ENCODE measurements at places on chromosomes 12 and 14.

- no peak for DNase-seq
These were observed 44.8 kb downstream of the FOXN4 start for GRCh38 chr12:109264095-109264942.

DNA sequence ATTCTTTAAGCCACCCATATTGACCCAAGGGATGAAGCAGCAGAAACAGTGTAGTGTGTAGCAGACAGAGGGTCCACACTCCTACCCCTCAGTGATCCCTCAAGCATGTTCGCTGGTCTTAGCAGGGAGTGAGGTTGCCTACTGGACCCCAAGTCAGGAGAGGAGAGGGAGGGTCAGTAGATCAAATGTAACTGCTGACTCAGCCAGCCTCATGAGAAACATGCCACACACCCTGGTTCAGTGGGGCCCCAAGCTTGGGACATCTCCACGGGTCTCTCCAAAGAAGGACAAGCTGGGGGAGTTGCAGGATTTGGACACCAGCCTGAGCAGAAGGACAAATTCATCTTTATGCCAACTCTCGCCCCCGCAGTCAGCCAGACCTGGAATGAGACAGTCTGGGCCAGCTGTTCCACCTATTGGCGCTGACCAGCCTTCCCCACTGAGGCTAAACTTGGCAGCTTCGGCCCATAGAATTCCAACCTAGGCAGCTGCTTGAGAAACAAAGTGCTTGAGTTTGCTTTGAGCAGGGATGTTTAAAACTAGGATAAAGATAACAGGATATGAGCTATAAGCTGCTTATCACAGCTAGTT lies 66.0 kb upstream of the ACTN1 start:
- DNase-seq, result no peak

- DNase-seq, result no peak
These were observed 2.1 kb upstream of the SLC2A13 start for GRCh38 chr12:40107803-40108620.

GRCh38 chr14:76708771-76709170 lies 52.5 kb upstream of the VASH1 start:
- no peak for DNase-seq

- DNase-seq, result no peak
These were observed 141.8 kb downstream of the GRIN2B start for GRCh38 chr12:13839365-13840336.

DNA sequence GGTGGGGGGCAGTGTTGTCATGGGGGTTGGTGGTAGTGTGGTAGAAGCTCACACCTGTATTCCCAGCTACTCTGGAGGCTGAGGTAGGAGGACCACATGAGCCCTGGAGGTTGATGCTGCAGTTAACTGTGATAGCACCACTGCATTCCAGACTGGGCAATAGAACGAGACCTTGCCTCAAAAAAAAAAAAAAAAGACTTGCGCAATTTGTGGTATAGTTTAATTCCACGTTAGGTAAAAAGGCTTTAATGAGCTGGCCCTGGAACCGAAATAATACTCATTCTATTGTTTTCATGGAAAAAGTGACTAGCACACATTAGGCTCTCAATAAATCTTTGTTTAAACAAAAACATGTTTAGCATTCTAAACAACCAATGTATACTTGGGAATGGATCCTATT lies 25.4 kb upstream of the NAP1L1 start:
- no peak for DNase-seq
